ENCODE measurements at places on chromosomes 5 and 9.
A peak's percentile ranks its signal among the peaks of the same experiment; 100 is the strongest.

- DNase-seq: no peak
These were observed 462.5 kb downstream of the SPOCK1 start for GRCh38 chr5:137036640-137037039.

GRCh38 chr9:16982780-16983310 lies 112.4 kb upstream of the BNC2 start:
- no peak for DNase-seq

DNA sequence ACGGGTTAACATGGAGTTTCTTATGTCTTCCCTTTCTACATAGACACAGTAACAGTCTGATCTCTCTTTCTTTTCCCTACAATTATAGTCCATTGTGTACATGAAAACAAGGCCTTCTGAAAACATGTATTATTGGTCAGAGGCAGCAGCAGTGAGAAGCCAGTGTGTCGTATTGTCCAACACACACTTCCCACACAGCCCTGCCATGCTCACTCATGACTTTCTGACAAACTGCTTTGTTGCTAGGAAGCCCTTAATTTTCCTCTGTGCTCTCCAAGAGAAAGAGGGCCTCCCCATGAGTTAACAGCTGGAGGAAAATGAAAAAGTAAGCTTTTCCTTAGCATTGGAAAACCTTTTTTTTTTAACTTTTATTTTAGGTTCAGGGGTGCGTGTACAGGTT lies 56.4 kb upstream of the N4BP3 start:
- DNase-seq: no peak

DNA sequence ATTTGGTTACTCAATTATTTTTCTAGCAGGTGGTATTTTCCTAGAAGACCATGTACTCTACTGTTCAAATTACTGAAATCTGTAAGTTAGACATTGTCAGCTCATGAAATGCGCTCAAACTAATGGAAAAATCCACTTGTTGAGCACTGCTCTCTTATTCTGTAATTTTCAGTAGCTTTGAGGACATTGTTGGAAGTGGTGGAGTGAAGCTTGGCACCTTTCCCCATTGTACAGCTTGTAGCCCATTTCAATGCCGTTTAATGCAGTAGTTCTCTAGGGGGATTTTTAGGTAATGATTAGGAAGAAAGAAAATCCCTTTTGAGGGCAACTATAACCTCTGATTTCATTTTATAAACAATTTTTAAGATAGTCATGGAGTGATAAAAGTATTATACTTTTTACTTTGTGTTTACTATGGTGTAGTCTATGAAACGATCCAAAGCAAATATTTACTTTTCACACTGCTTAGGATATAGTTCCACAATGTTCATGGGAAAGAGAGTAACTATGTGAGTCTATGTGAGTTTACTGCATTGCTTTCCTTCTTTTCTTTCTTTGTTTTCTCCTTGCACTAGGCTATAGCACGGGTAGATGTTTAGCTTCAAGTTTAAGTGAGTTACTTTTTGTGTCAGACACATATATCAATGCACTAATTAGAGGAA lies 165.8 kb upstream of the ANKH start:
- no peak for DNase-seq

- DNase-seq: no peak
These were observed 265.1 kb downstream of the PSAT1 start for GRCh38 chr9:78562021-78562420.

DNA sequence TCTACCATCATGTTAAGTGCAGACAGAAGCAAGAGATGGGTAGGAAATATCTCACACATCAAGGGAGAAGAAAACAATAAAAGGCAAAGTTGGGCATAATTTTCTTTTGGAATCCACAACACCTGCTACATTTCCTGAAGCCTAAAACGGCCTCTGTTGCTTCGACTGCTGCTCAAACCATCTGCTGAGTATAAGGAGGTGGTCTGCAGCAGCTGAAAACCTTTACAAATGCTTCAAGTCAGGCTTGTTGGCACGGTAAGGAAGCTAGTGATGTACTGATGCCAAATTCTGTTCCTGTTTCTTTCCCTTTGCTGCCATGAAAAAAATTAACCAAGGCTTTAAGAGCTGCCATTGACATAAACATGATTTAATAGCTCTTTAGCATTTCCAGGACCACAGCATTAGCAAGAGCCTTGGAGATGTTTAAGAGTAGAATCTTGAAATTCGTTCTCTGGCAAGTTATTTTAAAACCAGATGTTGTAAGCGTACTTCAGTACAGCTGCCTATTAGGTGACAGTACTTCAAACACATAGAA lies 75.6 kb downstream of the DMRTA1 start:
- DNase-seq: no peak

DNA sequence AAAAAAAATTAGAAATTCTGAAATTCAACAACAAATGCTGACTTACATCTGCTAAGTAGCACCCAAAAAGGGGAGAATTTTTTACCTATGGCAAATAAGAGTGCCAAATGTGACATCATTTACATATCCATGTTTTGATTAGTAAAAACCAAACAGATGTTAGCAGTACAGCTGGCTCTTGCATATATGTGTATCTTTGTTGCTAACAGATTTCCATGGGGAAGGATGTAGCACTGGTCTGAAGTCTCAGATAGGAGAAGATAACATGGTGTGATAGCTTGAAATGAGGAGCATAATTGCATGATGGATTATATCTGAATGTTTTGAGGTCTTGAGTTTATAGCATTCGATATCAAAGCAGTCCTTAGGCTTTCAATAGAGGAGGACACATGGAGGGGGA lies 17.5 kb downstream of the PIK3R1 start:
- DNase-seq: no peak

DNA sequence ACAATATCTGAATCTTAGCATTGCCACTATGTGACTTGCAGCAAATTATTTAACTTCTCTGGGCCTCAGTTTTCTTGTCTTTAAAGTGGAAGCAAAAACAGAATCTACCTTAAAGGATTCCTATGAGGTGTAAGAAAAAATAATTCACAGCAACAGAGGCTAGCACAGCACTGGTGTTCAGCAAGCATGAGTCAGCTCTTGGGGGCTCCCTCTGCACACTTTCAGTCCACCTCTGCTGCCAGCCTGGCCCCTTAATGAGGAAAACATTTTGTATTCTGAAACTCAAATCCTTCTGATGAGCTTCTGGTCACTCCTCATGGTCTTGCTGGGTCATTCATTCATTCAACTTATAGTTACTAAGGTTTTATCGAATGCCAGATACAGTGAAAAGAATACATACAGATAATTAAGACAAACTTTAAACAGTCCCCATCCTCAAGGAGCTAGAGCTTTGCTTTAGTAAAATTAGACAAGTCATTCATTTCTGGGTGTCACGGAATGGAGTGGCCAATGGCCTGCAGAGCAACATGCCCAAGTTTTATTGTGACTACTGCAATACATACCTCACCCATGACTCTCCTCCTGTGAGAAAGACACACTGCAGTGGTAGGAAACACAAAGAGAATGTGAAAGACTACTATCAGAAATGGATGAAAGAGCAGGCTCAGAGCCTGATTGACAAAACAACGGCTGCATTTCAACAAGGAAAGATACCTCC lies 26.8 kb upstream of the IQGAP2 start:
- no peak for DNase-seq

GRCh38 chr5:140041492-140042392 lies 1.4 kb downstream of the NRG2 start:
- peak; percentile 63 for DNase-seq

DNA sequence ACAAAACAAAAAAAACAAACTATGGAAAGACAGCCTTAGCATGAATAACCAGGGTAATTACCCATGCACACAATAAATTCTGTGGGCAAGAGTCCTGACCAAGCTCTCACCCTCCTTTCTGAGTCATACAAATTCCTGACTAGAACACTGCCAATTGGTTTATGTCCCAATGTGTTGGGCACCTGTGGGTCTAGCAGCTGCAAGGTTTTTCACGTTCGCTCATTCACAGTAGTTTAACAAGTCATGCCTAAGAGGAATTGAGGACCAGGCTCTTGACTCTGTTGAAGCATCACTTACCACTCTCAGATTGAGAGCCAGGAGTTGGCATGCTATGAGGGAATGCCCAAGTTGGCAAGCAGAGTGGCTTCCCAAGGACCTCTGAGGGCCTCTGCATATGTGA lies 205.5 kb upstream of the SLC24A2 start:
- DNase-seq: no peak

DNA sequence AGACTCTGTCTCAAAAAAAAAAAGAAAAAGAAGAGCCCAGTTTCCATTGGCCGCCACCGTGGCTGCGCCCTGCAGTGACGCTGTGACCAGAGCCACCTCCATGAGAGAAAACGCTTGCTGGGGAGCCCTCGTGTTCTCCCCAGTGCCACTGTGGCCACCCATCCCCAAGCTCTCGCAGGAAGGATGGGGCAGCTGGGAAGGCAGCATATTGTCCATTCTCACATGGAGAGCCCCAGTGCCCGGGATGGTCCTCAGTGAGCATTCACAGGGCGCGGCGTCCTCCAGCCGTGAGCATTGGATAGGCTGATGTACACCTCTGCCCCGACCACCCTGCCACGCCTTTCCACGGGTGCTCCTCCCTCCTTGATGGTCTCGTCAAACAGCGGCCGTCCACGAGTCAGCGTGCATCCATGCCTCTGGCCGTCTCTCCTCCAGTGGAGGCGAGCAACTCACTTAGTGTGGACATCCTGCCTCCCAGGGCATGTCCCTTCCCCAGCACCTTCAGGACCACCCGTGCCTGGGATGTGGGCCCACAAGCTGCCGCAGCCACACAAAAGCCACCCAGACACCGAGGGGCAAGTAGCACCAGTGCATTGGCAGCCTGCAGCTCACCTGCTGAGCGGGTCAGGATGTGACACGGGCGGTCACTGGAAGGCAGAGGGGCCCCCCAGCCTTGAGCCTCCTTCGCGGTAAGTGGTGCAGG lies 23.4 kb upstream of the SLC6A19 start:
- no peak for DNase-seq

DNA sequence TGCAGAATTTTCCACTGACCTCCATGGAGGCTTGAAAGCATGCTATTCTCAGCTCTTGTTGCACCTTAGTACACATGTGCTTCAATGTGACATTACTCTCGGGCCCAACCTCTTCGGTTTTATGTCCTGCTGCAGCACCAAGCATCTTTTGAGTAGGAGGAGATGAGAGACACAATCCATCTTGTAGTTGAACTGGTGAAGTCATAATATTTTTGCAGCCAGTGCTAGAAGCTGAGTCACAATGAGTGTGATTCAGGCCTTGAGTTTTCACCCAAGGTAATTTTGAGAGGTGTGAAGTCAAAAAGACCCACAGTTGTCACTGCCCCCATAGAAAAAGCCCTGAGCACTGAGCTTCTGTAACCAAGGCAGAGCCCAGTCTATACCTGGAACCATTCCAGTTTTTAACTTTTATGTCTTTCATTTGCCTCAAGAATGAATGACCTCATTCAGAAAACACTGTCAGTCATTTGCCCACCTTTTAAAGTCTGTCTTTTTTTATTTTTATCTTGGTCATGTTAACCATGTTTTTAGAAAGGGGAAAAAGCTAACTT lies 117.7 kb downstream of the ZNF462 start:
- DNase-seq: no peak

DNA sequence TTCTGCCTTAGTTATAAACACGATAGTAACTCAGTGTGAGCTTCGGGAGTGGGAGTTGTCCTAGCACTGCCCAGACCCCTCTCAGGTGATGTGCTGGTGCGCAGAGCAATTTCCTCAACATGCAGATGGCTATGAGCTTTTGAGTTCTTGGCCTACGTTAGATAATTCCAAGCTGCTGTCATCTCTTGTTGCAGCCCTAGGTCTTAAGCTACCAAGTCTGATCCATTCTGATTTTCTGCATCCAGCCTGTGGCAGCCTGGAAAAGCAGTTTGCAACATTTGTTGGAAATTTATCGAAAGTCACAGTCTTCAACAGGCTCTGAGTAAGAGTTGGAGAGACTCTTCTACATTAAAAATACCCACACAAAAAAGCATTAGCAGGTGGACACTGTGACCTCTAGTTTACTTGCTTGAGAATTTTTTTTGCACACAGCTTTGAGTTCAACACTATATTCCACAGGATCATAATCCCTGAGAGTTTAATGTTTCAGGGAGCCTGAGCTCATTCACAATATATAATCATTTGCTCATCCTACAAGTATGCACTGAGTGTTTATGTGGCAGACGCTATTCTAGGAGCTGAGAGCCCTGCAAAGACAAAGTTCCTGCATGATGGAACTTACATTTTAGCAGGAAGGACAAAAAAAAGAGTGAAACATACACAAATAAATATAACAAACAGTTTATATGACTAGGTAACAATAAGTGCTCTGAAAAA lies 91.6 kb downstream of the UBE2QL1 start:
- DNase-seq: no peak

DNA sequence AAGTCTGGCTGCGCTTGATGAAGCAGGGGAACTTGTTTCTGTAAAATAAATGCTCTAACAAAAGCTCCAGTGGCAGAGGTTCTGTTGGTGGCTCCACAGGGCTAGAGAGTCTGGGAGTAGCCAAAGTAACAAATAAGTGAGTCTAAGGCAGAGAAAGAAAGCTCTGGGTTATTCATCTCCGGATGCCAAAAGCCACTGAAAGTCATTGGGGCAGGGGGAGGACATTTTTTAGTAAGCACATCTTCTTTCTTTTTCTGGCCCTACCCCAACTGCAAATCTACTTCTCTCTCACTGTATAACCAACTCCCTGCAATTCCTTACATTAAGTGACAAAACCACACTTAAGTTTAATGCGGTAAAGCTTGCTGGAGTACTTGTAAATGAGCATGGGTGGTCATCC lies 141.6 kb downstream of the INSYN2B start:
- DNase-seq: no peak

DNA sequence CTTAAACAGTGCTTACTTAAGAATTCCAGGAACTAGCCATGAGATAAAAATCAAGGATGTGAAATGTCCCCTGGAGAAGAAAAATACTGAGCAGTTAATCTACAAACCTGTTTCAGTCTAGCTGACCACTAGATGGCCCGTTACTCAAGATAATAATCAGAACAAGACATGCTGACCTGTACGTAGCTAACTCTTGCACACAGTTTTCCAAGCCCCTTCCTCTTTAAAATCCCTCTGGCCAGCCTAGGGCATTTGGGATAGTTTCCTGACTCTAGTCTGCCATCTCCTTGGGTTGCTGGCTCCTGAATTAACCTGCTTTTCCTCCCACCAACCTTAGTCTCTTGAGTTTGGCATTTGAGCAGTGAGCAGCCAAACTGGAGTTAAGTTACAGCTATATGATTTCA lies 59.2 kb upstream of the TRAF1 start:
- DNase-seq: peak; percentile 17

GRCh38 chr5:62432621-62433064 lies 20.1 kb downstream of the IPO11 start:
- no peak for DNase-seq

DNA sequence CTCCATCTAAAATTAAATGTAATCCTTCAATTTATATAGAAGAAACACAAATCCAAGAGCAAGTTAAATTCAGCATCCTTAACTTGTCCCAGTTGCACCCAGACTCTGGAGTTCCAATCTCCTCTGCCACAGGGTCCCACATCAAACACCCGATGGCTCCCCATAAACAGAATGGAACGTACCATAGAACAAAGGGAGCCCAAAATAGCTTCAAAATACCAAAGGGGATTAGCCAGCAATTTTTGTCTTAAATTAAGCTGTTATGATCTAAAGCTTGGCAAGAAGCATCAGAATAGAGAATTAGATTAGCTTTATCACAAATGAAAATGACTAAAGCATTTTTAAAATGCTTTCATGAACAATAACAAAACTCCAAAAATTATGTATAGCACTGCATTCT lies 112.8 kb downstream of the FANCC start:
- DNase-seq: no peak

- DNase-seq: no peak
These were observed 221.3 kb upstream of the FTMT start for GRCh38 chr5:121630402-121630801.
